Activated CD4-positive, CD25-positive, alpha-beta regulatory T cell treated with anti-CD3 and anti-CD28 coated beads, Interleukin-2, amount 50 U/mL, for 16 hours (primary cell): ENCODE measurements at places on chromosomes 2 and 18.

DNA sequence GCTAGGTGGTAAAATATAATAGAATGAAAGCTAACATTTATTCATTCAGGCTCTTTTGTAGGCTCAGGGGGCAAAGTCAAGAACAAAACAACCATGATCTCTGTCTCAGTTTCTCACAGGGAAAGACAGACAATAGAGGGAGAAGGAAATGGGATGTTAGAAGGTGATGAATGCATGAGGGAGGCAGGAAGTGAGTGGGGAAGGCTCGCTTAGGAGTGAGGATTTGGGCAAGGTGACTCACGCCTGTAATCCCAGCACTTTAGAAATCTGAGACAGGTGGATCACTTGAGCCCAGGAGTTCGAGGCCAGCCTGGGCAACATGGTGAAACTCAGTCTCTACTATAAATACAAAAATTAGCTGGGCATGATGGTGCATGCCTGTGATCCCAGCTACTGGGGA lies 88.4 kb downstream of the CTIF start:
- DNase-seq, result no peak

- no peak for DNase-seq
Measured at GRCh38 chr2:106919012-106919411, 33.0 kb upstream of the ST6GAL2 start.

DNA sequence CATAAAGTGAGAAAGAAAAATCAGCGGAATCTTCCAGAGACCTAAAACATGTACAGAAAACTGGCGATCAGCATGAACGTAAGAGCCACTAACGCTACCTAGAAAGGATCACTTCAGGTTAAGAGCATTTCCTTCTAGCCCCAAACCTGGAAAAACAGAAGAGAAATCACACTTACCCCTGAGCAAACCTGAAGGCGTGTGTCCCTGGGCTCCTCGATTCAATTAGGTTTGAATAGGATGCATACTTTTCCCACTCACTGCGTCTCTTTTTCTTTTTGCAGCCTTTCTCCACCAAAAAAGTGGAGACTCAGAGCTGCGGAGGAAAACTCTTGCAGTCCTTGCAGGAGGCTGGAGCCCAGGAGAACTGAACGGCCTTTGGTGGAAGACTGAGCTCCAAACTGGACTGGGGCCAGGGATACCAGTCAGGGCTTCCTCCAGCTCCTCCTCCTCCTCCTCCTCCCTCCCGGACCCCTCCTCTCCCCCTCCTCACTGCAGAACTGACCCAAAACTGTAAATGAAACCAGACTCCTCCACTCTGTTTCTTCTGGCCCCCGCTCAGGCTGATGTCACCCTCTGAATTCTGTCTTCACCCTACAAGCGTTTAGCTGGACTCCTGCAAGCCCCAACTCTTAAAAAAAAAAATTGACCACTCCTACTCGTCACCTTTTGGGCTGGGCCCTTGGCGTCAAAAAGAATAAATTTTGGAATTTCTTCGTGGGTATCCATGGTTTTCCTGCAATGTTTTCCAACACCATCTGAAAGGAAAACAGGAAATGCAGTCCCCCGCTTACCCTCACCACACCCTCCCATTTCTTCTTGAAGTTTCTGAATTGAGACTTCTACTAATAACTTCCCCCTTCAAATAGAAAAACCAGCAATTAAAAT lies at the start of gene COL6A3:
Gene COL6A3 (minus strand): TSS at position 388 of the 885 bp plus-strand sequence. CDS start 17,347 bp downstream, outside the sequence.
- DNase-seq, result no peak

GRCh38 chr2:162197069-162197825 lies 45.2 kb upstream of the GCG start:
- DNase-seq, result no peak

DNA sequence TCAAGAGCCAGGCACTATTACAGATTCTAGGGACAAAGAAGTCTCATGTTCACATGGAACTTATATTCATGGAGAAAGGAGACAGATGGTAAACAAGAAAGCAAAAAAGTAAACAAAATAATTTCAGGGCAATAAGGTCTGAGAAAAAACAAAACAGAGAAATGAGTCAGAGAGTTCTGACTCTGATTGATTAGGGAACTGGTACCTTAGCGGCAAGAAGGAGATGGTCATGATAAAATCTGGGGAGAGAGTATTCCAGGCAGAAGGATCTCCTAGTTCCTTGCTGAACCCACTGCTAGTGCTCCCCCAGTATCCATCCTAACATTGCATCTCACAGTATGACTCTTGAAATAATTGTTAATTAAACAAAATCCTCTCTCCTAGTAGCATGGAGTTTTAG lies 161.8 kb upstream of the KLF7 start:
- DNase-seq, result no peak

GRCh38 chr2:160156100-160156499 lies 44.0 kb downstream of the ITGB6 start:
- no peak for DNase-seq

DNA sequence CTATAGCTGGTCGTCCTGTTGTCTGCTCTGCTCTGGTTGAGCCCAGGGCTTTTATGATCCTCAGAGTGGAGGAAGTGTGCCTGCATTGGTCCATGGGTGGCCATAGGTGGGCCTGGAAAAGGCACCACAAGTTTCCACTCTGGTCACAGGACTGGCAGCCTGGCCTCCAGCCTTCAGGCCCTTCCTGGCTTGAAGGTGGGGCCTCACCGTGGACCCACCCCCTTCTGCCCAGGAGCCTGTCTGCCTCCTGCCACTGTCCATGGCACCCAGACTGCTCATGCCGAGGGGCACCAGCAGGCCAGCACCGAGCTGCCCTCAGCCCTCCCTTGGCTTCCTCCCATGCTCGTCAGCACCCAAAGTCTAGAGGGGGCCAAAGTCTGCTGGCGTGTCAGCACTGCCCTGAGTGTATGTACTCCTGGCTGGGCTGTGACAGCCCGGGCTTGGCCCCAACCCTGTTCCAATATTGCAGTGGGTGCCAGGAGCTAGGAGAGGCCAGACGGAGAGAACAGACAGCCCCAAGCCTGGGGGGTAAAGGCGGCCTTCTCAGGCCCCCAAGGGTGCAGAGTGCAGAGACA lies 529.4 kb downstream of the DCC start:
- no peak for DNase-seq

DNA sequence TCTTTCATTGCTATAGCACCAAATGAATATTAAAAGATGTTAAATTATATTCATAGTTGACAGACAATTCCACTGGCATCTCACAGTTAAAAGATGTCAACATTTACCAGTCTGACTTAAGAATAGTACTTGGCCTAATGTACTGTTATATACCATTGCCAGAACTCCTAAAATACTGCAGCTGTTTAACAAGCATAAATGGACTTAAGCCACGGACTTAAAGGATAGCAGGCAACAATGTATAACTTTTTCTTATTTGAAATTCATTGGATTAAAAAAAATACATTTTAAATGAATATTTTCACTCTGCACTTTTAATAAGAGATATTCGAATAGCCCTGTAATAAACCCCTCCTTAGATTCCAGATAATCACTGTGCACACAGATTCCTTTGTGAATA lies 3.8 kb downstream of the TCF4 start:
- DNase-seq, result no peak

- DNase-seq, result no peak
Measured at GRCh38 chr2:221267773-221268425, 304.2 kb downstream of the EPHA4 start.
